ENCODE measurements at places on chromosomes 4 and X.

- no peak for DNase-seq
Measured at GRCh38 chr4:113325876-113326615, 276.6 kb downstream of the ANK2 start.

DNA sequence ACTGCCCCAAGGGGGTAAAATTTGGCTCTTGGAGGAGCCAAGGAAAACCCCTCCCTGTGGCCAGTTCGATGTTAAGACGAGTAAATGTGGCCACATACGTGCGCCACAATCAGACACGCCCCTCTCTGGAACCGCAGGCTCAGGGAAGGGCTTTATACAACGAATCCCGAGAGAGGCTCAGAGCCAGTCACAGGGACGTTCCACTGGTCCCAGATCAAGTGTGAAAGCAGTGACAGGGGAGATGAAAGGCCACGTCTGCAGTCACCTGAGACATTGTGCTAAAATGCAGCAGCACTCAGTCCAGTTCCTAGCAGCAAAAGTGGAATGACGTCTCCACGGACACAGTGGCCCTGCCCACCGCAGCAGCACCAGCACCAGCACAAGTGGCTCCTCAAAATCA lies 68.0 kb downstream of the ACOX3 start:
- no peak for DNase-seq

DNA sequence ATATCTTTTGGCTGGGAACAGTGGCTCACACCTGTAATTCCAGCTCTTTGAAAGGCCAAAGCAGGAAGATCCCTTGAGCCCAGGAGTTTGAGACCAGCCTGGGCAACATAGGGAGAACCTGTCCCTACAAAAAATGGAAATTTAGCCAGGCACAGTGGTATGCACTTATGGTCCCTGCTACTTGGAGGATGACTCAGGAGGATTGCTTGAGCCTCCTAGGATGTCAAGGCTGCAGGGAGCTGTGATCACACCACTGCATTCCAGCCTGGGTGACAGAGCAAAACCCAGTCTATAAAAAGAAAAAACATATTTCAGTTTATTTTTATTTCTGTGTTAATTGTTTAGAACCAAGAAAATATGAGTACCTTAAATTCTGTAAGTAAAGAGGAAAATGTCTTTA lies 123.7 kb downstream of the CBR4 start:
- DNase-seq, result no peak

GRCh38 chr4:37599092-37599790 lies 86.9 kb downstream of the RELL1 start:
- DNase-seq, result no peak

- no peak for DNase-seq
Measured at GRCh38 chr4:140018931-140019618, 134.9 kb downstream of the MAML3 start.

GRCh38 chrX:81202943-81203342 lies 1.0 kb downstream of the SH3BGRL start:
- DNase-seq, result no peak

DNA sequence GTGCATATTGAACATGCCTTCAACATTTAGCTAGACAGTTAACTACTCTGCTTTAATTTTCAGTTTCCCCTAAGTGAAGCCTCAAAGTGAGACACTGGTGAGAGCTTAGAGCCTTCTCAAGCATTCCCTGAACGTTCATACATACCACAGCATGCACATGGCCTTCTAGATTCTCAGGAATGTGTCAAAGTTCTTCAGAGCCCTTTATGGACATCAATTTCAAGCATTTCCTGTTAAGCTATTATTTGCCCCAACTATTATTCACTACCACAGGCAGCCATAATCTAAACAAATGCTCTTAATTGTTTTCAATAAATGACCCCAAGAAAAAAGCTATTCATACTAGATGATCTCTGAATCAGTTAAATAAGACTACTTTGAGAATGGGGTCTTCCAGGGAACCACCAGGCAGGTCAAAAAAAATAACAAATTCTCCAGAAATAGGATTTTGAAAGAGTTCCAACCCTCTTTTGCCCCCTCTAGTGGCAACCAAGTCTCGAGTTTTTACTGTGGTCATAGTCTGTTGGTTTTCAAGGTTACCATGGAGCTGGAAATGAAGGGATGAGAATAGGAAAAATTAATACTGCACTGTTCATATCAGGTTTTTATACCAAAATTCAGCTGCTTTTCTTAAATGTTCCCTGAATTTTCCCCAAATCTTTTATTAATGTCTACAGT lies 235.4 kb downstream of the RAB28 start:
- DNase-seq, result no peak

DNA sequence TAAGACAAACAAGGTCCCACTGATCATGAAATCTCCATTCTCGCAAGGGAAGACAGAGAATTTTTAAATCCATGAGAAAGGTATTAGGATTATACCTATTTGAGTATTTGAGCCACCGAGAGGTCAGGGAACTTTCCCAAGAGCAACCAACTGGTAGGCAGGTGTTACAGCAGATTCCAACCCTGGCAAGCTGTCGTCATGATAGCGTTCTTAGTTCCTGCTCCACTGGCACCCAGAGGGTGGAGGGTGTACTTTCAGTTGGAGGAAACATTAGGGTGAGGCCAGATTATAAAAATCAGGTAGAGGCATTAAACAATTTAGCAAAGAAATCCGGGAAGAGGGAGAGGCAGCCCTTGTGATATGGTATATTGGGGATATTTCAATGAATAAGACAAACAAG lies 23.3 kb downstream of the COQ2 start:
- no peak for DNase-seq

- peak; percentile 57 for DNase-seq
Measured at GRCh38 chrX:48897157-48897624, 377 bp downstream of the TIMM17B start.

DNA sequence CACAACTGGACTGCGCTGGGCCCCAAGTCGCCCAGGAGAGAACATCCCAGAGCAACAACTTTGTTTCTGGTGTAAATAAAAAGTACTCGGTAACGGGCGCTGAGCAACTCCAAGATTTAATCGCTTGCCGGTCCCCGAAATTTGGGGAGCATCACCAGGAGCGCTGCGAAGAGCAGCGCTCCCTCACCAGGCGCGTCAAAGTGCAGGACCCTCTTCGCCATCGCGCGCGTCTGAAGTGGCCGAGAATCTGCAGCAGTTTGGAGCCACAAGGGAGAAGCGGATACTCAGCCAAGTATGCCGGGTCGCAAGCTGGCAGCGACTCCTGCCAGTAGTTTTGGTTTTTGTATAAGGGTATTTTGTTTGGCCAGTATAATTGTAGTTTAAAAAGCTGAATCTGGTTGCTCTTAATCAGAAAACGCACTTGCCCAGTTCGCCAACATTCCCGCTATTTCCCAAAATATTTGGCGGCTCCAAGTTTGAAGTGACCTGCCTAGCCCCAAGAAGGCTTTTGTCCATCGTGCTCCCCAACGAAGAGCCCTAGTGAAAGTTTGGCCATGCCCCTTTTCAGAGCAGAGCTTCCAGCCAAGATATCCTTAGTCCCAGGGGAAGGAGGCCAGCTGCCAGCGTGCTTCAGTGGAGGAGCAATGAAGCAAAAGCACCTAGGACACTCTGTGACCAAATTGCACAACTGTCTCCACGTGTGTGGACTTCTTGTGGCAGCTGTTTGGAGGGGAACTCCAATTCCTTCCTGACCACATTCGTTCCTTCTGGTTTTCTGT lies 557 bp upstream of the KDR start:
- DNase-seq, result no peak

- DNase-seq, result no peak
Measured at GRCh38 chr4:168577624-168578023, 80.8 kb downstream of the PALLD start.

DNA sequence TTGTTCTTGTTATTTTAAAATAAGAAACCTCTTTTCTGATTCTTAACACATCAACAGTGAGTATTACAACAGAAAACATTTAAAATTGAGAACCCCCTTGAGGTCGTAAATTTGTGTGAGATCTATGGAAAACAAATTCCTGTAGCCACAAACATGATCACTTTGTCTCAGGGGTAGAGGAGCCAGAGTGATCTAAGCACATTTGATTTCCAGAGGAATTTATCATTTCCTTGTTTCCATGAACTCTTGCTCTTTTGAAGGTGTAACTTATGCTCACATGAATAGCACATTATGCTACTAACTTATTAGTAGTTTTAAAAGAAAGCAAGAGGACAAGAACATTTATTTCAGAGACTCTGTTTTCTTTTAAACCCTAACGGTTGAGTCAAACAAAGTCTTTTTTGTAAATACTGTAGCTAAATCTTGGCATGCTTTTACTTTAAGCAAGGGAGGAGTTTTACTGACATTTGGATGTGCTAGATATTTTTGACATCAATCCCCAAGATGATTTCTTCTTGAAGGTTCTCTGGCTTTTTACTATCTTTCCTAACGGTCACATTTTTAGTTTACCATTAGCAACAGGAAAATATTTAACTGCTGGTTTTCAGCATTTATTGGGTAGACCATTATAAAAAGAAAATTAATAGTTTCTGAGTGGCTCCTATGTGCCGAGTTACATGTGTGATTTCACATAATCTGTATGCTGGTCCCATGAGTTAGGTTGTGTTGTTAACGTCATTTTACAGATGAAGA lies 27.9 kb upstream of the ZCCHC12 start:
- DNase-seq, result no peak

GRCh38 chr4:176800891-176801534 lies 8.3 kb upstream of the VEGFC start:
- DNase-seq, result no peak

DNA sequence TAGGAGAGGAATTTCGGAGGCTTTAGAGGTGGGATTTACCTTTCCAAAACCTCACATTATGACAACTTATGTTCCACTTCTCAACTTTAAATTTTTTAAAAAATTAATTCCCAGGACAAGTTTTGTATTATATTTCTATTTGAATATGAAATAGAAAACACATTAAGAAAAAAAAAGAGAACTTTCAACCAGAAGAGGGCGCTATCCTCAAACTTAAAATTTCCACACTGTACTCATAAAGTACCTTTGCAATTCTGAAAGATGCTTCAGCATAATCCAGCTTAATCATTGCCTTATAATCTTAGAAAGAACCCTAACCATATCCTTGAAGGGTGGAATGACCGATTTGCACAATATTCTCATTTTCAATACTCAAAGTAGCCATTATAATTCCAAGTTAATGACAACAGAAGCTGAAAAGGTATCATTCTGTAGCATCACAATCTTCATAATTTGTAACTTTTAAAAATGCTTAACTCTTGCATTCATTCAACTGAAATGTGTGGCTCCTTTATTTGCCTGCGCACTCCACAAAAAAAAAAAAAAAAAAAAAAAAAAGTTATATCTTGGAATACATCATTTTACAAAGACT lies 158.0 kb downstream of the KCNIP4 start:
- no peak for DNase-seq

DNA sequence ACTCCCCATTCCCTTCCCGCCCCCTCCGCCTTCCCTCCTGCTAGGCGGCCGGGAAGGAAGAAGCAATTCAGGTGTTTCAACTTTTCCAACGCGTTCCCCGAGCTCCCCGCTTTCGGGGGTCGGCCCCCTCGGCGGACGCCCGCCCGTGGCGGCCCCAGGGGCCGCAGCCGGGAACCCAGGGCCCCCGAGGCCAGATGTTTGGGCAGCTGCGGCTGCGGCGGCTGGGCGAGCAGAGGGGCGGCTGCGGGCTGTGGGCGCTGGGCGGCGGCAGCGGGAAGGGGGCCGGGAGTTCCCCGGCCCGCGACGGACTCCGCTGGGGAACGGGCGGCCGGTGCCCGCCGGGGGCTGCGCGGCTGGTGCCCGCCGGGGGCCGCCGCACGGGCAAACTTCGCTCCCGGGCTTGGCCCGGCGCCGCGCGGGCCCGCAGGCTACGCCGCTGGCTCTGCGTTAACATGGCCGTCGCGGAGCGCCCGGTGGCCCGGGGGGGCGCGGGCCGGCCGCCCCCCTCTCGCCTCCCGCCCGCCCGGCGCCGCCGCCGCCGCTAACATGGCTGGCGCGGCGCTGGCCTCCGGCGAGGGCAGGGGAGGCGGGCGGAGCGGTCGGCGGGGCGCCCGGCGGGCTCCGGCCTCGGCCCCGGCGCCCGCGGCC lies 510 bp downstream of the HMGB3 start:
- DNase-seq, result no peak
